Astrocyte of the hippocampus (primary cell): ENCODE measurements at places on chromosomes 11 and 22.
A peak's percentile ranks its signal among the peaks of the same experiment; 100 is the strongest.

- peak; percentile 58 for DNase-seq
Measured at GRCh38 chr11:122068141-122068540, 47.9 kb downstream of the BLID start.

GRCh38 chr11:10328314-10329098, 23.6 kb downstream of the ADM start:
- peak; percentile 64 for DNase-seq

DNA sequence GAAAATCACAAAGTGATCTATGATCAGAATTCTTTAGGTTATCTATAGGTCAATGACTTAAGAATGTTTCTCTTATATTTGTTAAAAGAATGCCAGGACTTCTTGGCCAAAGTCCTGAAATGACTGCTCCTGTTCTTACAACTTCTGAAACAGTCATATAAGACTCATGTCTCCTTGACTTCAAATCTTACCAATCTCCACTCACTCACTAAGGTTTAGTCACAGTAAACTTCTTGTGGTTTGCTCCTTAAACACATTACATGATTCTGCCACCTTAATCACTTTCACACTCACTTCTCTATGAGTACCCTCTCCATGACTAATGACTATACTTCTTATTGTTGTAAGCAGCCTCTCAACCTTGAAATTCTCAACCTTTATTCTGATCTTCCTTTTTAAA, 648.7 kb upstream of the CCDC179 start:
- peak; percentile 45 for DNase-seq

DNA sequence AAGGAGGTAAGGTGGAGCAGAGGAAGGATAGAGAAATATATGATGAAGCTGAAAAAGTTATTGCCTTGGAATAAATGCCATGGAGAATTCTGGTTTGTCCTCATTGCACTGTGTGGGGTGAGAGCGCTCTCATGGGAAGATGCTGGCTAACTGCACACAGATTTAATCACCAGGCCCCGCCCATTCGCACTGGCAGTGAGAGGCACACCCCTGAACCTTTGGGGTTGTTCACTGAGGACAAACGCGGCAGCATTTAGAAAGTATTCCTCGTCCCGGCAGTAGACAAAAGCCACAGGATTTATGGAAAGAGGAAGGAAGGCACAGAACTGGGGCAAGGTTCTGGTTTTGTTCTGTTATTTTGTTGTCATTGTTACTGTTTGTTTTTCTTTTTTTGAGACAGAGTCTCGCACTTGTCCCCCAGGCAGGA, 70.2 kb downstream of the MED15 start:
- DNase-seq: no peak

GRCh38 chr11:57275582-57275981, 38.5 kb upstream of the APLNR start:
- DNase-seq: no peak

- no peak for DNase-seq
Measured at GRCh38 chr11:11691296-11692151, 69.7 kb upstream of the GALNT18 start.

DNA sequence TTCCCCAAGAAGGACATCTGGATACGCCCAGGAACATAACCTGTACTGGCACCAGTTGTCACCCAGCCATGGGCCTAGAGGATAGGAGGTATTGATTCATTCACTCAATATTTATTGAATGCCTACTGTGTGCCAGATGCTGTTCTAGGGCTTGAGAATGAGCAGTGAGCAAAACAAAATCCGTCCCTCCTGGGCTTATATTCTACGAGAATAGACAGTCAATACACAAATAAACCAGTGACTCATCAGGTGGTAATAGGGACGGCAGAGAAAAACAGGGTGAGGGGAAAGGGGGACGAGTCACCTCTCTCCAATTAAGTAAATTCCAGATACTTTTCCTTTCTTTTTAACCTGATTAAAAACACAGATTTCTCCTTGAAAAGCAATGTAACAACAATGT, 103.5 kb downstream of the MICAL2 start:
- DNase-seq: no peak

GRCh38 chr11:105265845-105266244, 126.3 kb upstream of the CARD18 start:
- peak; percentile 5 for DNase-seq

- DNase-seq: peak; percentile 83
Measured at GRCh38 chr22:27554106-27554811, 247.3 kb downstream of the MN1 start.

GRCh38 chr11:108224911-108225786, 2.3 kb downstream of the ATM start:
- DNase-seq: no peak

GRCh38 chr22:25742918-25743708, 1.1 kb downstream of the MYO18B start:
- DNase-seq: no peak

DNA sequence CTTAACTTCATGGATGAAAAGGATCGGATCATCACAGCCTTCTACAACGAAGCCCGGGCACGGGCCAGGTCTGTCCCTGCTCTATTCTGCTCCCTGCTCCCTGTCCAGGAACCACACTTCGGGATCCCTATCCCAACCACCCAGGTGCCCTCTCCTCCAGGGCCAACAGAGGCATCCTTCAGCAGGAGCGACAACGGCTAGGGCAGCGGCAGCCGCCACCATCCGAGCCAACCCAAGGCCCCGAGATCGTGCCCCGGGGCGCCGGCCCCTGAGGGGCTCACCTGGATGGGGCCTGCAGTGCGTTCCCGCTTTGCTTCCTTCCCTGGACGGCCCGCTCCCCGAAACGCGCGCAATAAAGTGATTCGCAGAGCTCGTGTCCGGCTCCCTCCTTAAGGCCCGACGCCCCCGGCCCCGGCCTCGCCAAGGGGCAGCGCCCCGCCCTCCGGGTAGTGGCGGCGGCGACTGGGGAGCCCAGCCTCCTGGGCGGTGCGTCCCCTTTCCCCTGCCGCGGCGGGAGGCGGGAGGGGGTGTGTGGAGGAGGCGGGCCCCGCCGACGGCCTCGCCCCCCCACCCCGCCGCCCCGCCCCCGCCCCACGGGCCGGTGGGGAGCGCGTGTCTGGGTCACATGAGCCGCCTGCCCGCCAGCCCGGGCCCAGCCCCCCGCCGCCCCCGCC, at the start of gene VEGFB:
TSS of gene VEGFB (plus strand) at position 672 of the 674 bp plus-strand sequence. CDS start 250 bp downstream, outside the sequence.
- DNase-seq: peak; percentile 76

DNA sequence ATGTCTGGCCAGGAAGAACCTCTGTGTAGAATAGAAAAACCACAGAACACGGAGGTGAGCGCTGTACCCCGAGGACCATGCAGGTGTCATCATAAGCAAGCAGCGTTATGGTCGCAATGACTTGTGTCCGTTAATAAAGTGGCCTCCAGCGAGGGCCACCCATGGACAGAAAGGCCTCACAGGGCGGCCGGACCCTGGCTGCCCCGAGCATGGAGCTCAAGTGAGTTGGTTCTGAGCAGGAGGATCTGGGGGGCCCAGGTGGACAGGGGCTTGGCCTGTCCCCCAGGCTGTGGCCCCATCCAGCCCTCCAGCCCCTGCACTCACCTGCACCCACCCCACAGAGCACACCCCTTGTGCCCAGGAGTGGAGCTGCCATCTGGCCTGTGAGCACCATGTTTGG, 133.8 kb downstream of the BRD1 start:
- no peak for DNase-seq

DNA sequence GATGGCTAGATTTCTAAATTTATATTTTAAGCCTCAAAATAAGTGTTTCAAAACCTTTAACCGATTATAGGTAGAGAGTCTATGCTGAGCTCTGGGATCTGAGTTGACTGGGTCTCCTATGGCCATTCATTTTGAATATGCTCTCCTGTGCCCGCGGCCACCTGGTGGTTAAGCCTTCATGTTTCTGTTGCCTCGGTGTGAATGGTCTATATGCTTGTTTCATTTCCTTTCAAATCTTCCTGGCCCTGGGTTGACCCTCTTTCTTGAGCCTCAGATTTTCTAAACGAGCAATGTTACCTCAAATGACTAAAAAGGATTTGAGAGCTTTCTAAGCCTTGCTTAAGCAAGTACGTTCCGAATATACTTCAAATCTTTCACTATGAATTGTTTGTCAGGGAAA, 789.4 kb upstream of the KIRREL3 start:
- DNase-seq: peak; percentile 32

- DNase-seq: peak; percentile 50
Measured at GRCh38 chr11:115550291-115551059, 46.3 kb upstream of the CADM1 start.

DNA sequence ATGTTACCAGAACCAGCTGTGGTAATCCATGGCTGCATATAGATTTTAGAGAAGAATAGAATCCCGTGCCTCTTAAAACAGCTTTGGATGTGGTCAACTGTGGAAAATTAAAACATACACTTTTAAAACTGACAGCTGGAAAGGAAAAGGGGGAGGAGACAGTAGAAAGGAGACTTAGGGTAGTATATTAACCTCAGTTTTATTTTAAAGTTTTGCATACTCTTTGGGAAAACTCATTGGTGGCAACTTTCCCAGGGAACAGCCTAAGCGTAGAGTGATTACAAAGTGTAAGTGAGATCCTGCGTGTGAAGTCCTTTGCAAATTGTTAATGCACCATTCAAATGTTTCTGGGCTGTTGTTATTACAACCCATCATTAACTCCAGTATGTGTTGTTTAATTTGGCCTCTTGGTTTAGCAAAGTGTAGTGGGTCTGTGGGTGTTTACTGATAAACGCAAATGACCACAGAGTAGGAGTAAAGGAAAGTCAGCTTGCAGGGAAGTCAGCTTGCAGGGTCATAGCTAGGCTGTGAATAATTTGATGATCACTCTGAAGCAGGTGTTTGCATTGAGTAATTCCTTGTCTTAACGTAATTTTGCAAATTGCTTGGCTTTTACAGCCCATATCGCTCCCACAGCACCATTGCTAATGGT, 88.0 kb upstream of the DBX1 start:
- DNase-seq: no peak

GRCh38 chr11:11263238-11264005, 89.6 kb downstream of the CSNK2A3 start:
- DNase-seq: peak; percentile 58

DNA sequence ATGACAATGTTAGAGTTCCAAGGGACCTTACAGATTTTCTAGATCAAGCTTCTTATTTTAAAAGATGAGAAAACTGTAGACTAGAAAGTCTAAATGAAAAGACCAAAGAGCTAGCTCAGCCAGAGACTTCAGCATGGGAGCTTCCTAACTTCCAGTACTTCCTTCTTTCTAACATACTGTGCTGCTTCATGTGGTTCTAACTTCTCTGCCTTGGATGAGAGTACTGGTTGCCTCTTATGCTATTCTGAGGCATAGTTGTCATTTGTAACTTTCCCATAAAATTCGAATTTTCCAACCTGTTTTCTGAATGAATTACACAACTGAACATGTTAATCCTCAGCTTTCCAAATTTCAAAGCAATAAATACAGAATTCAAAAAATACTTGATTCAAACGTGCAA, 1.8 kb downstream of the MTMR2 start:
- DNase-seq: no peak

- DNase-seq: no peak
Measured at GRCh38 chr11:108666373-108666772, 1.5 kb downstream of the DDX10 start.

- DNase-seq: no peak
Measured at GRCh38 chr22:46841522-46841921, 79.1 kb downstream of the TBC1D22A start.

DNA sequence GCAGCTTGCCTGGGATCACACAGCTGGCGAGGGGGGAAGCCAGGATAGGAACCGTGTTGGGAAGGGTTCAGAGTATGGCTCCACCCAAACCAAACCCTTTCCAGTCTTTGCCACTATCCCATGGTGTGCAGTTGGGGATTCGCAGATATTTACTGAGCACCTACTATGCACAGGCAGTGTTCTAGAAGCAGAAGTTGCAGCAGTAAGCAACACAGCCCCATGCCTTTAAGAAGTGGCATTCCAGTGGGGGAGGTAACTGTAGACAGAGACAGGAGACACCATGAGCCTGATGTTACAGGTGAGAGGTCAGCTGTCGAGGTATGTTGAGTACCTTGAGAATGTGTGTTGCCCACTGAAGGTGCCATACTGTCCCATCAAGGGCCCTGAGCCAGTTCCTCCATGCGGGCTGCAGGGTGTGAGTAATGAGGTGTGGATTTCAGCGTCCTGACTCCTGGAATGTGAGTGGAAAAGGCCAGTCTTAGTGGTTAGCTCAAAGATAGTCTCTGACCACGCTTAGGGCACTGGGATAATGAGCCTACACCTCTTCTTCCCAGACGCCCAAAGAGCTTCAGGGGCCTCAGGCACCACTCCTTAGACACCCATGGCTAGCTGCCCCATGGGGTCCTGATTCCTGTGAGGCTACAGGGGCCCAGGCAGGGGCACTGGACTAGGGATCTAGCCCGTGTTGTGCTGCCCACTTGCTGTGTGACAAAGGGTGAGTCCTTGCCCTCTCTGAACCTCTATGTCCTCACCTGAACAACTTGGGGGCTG, 71.8 kb upstream of the TP53I11 start:
- DNase-seq: peak; percentile 67

DNA sequence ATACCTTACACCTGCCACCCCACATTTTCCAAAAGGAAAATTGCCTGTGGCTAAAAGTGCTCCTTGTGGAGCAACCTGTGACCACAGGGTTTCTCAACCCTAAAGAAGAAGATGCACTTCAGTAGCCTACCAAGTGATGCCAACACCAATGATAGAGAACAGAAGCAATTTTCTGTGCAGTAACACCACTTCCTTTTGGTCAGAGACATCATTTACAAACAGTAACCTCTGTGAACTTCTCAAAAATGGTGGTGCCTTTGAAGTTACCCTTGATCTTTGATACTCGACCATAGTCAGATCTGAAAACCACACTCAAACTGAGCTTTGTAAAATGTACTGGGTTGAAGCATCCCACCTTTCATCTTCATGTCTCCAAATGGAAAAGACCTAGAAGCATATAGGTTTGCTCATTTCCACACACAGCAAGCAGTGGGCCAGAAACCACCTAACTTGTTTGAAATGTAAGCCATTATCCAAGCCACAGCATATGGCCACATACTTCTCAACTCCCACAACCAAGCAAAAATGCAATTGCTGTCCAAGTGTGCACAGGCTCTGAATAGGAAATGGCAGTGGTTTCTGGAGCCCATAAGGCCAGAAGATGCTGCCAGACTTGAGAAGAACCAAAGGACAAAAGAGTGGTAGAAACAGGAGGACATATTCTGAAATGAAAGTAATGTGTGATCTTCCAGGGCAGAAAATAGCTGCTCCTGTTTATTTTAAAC, 24.3 kb downstream of the MPPED2 start:
- DNase-seq: peak; percentile 42

DNA sequence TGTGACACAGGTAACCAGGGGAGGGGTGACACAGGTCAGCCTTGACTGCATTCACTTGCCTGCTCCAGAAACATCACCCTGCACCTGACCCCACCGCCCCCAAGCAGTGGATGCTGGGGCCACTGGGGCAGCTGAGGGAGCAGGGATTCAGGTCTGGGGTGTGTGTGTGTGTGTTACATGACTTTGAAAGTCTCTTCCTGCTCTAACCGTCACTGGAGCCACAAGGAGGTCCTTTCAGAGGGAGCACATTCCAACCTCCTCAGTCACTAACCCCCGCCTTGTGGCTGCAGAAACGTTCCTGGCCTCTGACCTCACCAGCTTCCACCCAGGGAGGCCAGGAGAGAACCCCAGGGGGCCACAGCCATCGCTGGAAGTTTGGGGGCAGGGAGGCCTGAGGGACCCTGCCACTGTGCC, 2.9 kb upstream of the FOSL1 start:
- peak; percentile 93 for DNase-seq
